ENCODE measurements at places on chromosomes 6 and 20.
A peak's percentile ranks its signal among the peaks of the same experiment; 100 is the strongest.

DNA sequence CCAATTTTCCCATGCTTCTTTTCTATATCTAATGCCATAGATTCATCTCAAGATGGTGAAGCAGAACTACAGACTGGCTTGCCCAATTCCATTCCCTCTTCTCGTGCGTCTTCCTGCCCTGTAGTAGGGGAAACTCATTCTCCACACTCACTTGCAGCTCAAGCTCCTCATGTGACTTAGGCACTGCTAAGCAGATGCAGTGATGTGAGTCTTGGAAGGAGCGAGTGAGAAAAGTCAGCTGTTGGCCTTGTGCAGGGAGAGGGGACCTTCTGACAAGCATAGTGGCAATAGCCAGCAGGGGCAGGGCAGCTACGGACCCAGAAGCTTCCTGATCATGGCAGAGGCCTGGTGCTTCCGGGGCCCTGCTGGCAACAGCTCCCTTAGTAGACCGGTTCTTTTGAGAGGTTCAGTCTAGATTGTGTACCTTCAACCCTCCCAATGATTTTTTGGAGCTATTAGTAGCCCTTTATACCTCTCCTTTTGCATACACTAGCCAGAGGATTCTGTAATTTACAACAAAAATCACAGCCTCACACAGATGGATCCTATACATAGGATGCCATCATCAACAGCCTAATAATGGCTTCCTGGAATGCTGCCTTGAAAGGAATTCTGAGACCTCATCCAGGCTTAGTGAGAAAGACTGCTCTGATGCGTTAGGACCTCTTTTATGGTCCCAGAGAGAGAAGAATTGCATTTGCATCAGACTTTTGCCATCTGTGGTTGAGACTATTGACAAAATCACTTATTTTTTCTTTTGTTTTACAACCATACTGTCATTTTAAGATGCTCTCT lies 121.5 kb upstream of the RIPOR2 start:
- no peak for DNase-seq

- peak; percentile 5 for DNase-seq
Observed at GRCh38 chr20:1440024-1440423, 26.6 kb downstream of the NSFL1C start.

- peak; percentile 19 for DNase-seq
Observed at GRCh38 chr20:63215101-63216040, 560 bp downstream of the YTHDF1 start.

DNA sequence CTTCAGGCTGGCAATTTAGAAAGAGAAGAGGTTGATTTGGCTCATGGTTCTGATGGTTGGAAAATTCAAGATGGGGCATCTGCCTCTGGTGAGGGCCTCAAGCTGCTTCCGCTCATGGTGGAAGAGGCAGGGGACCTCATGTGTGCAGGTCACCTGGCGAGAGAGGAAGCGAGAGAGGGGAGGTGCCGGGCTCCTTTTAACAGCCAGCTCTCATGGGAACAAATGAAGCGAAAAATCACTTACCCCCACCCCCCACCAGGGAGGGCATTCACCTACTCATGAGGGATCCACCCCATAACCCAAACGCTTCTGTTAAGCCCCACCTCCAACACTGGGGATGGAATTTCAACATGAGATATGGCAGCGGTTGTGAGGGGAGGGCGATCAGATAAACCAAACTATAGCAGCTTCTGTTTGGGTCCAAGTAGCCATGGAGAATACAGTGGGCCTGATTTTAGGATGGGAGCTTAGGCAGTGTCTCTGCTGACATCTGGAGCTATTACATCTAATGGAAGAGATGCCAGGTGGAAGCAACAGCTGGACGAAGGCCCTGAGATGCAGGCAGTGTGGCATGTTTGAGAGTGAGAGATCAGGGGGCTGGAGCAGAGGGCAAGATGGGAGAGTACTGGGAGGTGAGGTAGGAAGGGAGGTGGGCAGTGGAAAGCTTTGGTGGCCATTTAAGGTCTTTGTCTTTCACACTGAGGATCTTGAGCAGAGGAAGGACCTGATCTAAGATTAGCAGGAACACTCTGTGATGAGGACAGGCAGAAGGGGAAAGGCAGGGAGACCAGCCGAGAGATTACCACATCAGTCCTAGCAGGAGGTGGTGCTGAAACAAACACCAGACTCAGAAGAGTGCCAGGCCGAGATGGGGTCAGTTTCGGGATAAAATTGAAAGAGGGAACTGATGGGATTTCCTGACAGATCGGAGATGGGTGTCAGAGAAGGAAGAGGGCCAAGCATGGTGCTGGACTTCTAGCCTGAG lies 161.8 kb downstream of the NFATC2 start:
- DNase-seq, result no peak

- DNase-seq, result no peak
Observed at GRCh38 chr20:23412026-23412425, 9.3 kb downstream of the NAPB start.

GRCh38 chr20:4645621-4646020 lies 76.1 kb upstream of the PRND start:
- DNase-seq, result no peak

- DNase-seq, result no peak
Observed at GRCh38 chr20:18628330-18628920, 40.6 kb downstream of the DTD1 start.

DNA sequence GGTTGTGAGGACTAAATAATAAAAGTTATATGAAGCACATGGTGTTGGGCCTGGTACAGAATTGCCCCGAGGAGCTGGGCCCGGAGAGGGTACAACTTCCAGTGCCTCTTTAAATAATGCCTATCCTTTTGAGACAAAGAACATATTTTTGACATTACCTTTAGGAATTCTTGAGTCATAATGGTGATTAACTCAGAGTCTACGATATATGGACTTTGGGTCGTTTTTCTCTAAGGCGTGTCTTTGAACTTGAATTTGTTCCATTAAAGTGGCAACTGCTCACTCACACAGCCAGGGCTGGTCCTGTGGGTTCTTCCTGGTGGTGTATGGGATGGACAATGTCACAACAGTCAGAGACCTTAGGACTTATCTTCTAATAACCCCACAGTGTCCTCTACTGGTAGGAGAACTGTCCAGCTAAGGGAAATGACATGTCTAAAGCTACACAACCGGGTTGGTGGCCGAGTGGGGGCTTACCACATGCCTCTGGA lies 106.5 kb downstream of the CDC5L start:
- no peak for DNase-seq

- peak; percentile 29 for DNase-seq
Observed at GRCh38 chr6:41449399-41450245, 96.6 kb upstream of the FOXP4 start.

DNA sequence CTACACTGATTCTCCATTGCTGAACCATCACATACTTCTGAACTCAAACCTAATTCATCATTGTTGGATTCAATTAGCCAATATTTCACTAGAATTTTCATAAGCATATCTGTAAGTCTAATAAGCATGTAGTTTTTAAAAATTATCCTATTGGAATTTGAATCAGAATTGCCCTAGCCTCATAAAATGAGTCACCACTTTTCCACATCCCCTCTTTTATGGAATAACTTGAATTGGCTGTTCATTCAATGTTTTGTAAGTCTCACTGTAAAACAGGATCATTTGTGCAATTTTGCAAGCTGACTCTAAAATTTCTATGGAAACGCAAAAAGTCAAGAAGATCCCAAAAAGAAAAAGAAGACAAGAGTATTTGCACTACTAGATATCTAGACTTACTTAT lies 141.0 kb downstream of the HACE1 start:
- no peak for DNase-seq

GRCh38 chr6:130098317-130098716 lies 79.9 kb downstream of the L3MBTL3 start:
- DNase-seq, result no peak

GRCh38 chr6:150711584-150712504 lies 112.2 kb downstream of the PLEKHG1 start:
- DNase-seq, result no peak

DNA sequence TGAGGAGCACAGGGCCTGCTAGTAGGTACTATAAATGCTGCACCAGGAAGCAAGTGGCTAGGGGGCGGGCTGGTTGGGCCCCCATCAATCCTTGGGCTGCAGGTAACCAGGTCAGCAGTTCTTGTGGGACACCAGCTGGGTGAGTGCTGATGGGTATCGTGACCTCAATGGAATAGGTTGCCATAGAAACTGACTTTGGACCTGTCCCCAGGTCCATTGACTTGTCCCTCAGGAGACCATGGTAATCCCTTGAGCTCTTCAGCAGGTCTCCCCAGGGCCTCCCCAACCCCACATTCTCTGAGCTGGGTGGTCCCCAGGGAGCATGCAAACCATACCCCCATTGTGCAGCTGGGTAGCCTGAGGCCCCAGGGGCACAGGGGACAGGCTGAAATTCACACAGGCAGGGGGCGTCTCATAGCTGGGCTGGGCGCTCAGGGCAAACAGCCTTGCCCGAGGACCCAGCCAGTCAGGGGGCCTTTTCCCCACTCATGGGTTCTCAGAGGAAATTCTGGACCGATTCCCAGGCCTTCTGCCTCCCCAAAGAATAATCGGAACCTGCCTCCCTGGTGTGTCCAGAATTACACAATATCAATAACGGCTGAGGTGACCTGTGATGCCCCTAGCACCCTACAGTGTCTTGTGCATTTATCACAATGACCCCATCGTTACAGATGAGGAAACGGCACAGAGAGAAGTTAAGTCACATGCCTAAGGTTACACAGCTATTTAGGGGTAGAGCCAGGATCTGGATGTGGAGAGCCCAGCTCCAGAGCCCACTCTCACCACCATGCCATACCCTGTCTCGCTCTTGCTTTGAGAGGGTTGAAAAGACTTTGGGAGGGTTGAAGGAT lies 35.9 kb downstream of the SRC start:
- no peak for DNase-seq

DNA sequence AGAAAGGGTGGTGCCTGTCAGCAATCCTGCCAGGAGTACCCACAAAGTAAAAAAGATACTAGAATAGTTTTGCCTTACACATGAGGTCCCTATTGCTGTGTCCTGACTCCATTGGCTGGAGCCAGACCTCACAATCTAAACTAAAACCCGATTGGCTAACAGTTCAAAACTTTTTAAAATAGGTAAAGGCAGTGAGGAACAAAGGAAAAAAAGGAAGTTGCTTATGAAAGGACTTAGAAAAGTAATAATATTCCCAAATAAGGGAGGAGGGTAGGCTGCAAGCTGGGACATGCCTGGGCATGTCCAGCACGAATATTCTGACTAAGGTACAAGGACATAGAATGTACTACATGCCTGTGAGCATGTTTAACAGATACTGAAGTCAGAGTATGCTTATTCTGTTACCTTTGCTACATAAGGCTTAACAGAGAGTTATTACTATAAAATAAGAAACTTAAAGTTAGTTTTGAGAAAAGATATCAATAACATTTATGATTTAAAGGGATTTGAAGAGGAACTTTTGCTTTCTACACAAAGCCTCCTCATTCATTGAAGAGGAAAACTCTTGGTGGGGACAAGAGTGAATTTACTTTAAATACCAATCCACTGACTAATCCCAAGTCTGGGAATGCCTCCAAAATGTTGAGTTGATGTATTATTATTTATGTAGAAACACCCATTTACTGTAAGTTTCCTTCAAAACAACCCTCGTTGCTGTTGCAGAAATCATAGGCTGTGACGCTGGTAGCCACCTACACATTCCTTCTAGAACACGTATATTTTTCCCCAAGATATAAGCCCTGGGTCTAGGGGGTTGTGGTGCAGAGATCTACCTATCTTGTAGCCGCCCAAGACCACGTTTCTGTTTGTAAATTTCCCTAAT lies 8.2 kb upstream of the MTHFD1L start:
- DNase-seq, result no peak
